Stimulated activated CD4-positive, alpha-beta T cell treated with anti-CD3 and anti-CD28 coated beads, Interleukin-4, amount 100 ng/mL, for 48 hours (primary cell): ENCODE measurements at places on chromosomes 12 and 14.

GRCh38 chr14:58703161-58703506, 65.4 kb downstream of the DACT1 start:
- no peak for DNase-seq

DNA sequence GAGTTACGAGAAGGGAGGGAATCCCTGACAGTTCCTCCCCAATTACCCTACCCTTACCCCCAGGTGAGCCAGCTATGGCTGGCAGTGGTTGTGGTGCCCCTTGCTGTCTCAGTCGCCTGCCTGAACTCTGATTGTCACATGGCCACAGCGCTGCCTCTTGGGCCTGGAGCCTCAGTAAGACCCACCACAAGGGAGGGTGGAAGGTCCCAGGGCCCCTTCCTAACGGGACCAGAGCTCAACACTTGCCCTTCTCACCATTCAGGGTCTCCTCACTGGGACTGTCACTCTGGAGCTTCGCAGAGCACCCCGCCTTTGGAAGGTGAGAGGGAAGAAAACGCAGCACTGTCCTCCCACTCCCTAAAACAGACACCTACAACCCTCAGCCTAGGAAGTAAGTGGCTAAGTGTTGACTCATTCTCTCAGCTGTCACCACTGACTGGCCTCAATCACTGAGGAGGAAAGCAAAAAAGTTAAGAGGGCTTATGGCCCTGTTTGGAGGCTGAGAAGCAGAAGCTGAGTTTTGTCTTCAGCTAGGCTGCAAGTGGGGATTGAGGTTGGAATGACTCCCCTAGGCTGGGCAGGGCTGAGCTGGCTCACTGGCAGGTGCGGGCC, 1.0 kb downstream of the TMEM253 start:
- no peak for DNase-seq

DNA sequence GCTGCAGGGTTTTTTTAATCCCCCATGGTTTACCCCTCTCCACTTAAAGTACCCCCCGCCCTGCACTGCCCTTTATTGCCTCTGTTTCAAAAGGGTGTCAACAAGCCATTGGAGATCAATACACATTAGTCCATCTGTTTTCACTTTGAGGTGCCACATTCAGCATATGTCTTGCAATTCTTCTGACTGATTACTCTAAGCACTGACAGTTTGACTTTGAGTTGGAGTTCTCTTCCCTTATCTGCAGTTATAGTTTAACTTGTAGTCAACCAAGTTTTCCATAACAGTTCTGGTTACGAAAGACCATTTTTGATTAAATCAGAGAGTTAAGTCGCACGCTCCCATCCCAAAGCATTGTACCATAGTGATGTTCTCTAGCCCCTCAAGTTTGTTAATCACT, 260.8 kb upstream of the TBX3 start:
- DNase-seq: no peak

DNA sequence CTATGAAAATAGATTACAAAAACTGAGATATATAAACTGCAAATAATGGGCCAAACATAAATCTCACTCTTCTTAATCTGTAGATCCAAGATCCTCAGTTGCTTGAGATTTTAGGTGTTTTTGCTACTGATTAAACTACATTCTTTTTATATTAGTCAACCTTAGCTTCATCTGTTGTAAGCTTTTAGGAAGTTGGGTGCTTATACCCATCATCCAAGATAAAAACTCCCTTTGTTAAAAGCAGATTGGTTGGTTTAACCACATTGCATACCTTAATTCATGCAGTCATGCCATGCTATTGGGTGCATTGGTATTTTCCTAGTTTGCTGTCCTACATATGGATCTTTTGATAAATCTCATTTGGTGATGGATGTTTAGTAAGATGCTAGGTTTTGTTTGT, 46.2 kb upstream of the DIP2B start:
- no peak for DNase-seq

DNA sequence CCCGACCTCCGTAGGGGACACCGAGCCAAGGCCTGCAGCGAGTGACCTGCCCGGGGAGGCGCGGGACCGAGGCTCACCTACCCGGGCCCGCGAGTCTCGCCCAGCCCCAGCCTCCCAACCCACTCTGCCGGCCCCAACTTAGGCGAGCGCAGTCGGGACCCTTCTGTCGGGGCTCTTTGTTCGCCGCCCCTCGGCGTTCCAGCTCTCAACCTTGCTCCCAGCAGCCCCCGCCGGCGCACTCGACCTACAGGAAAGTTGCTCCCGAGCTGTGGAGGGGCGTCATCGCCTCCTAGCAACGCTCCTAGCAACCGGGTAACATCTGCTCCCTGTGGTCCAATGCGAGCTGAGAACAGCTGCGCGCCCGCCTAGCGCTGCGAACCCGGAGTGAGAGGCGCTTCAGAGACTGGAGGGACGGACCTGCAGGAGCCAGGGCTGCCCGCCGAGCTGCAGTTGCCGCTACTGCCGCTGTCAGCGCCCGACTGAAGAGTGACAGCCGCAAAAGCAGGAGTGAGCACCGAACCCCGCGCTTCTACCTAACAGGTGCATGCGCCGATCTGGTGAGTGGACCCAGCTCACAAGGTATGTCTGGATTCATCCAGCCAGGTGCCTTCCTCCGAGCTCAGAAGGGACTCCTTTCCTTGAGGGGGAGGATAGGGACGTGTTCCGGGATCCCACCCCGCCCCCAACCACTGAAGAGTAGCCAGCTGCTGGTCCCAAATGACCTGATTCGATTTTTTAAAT, 355.0 kb downstream of the SNAPC1 start:
- peak; percentile 50 for DNase-seq

DNA sequence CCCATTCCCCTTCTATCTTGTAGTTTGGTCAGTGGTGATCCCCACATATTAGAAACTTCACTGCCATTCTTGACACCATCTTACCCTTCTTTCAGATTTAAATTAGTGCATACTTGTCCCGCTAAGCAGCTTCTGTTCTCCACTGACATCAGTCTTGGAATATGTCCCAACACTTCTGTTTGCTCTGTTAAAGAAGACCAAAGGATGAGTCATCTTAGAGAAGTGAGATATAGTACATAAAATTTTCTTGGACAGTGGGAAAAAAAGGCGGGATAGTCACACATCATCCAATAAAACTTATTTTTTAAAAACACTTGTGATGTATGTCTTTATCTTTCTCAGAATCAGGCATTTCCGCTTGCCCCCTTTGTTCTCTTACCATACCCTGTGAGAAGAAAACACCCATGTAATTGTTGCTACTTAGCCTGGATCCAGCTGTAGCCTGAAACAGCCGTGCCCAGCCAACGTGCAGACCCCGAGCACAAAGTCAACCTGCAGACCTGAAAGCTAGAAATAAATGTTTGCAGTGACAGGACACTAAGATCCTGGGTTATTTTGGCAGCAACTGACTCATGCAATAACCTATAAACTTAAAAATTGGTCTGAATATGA, 100.1 kb upstream of the PDE3A start:
- DNase-seq: no peak
